Suppressor macrophage (primary cell): ENCODE measurements at places on chromosomes 5 and 9.
A peak's percentile ranks its signal among the peaks of the same experiment; 100 is the strongest.

DNA sequence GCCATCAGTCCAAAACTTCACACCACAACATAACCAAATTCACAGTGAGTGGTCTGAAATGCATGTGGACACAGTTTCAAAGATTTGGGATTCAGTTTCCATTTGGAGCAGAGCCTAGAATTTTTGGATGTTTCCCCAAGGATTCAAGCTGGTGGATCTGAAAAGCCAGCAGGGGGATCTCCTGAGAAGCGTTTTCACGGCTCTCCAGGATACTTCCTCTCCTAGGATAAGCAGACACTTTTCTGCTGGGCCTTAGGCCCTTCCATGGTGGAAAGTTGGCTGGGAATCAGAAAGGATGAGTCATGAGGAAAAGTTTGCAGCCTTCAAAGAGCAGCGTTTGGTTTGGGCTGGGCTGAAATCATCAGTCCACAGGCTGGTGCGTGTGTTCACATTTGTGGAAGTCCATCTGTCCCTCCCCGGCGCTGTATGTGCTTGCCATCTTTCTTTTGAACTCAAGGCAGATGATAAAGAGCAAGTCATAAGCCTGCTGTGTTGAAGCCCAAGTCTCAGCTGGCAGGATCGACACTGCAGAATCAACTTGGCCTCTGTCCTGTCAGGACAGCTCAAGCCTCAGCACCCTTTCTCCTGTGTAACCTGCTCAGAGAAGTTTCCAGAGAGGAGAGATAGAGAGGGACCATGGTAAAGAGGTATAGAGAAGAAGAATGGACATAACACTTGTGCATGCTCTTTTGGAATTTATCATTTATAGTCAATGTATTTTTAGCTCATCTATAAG is 152.6 kb upstream of the MSX2 start:
- DNase-seq = no peak

- DNase-seq = no peak
Observed at GRCh38 chr5:122419142-122419894, 107.3 kb downstream of the SNCAIP start.

DNA sequence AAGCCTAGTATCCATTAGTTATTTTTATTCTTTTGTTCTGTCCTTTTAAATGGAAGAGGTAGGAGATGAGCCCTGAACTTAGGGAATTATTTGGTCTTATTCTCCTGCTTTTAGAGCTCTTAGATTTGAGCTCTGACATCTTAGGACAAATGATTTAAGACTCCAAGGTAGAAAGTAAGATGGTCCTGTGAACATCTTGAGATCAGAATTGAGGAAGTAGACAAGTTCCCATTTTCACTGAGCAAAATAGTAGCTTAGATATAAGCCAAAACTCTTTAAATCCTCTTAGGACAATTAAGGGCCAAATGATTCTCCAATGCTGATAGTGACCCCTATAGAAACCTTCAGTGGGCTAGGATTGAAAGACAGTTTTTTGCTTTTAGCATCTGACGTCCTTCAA is 53.0 kb upstream of the RUSC2 start:
- DNase-seq = peak; percentile 25

DNA sequence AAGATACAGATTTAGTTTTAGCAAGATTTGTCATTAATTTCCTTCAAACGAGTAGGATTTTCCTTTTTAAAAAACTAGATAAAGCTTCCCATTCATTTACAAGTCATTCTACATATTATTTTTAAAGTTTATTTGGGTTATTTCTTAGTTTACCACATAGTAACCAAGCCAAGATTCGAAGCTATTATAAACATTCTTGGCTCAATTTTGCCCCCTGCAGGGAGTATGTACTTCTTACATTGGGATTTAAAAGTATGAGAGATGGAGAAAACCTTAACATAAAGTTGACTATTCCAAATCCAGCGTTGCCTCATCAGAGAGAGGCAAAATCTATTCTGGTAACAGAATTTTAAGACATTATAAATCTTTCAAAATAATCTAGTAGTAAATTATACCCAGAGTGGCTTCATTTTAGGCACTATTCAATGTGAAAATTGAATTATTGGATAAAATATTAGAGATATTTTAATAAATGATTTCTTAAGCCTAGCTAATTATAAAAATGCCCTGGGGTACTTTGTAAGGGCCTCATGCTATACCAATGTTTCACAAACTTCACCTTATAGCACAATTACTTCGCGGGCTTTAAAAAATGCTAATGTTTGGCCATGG is 39.1 kb downstream of the FBN2 start:
- DNase-seq = peak; percentile 31

- DNase-seq = no peak
Observed at GRCh38 chr5:142772446-142773293, 2.5 kb downstream of the ARHGAP26 start.

DNA sequence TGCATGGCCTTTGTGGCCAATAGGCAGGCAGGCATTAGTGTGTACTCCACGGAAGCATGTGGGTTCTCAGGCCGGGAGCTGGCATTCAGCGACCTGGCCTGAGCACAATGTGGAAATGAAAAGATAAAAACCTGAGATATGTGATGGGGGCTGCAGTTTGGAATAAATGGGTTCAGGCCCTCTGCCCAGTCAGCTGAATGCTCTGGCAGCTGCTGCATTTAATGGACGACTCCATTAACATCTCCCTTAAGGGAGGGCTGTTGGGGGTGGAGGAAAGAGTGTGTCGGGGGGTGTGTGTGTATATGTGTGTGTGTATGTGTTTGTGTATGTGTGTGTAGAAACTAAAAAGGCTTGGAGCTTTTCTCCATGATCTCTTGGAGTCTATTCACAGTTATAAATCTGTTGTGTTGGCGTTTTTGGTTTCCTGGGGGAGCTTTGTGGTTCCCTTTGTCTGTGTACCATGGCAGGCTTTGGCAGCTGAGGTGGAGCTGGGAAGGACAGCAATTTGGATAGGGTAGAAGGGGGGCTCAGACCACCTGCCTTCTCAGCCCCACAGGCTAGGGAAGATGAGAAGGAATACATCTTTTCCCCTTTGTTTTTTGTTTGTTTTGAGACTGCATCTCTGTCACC is 27.3 kb upstream of the HSPA9 start:
- no peak for DNase-seq
